ENCODE measurements at places on chromosomes 12 and 14. TPM values are rescaled to one million over a fixed set of nuclear protein-coding genes. Genes with fewer than 3 reads are reported as not detected.

Gene MMP19
- polyA plus RNA-seq, result not detected

Gene DPPA3
- polyA plus RNA-seq, result not detected

Gene DACT1
- 0.12 TPM for polyA plus RNA-seq

Gene TMCC3
- 0.41 TPM for polyA plus RNA-seq

- H3K27ac ChIP-seq, result no peak overlapping the region
- H3K36me3 ChIP-seq, result no peaks in the 10 kb centered on the region
- no peak overlapping the region for H3K4me3 ChIP-seq
Measured at GRCh38 chr14:54025661-54026060, 69.0 kb upstream of the BMP4 start.

- no peak overlapping the region for H3K27ac ChIP-seq
- H3K4me1 ChIP-seq, result no peaks in the 10 kb centered on the region
- no peak overlapping the region for H3K4me3 ChIP-seq
- H3K36me3 ChIP-seq, result no peaks in the 10 kb centered on the region
Measured at GRCh38 chr12:119836781-119837180, 40.3 kb downstream of the CIT start.

DNA sequence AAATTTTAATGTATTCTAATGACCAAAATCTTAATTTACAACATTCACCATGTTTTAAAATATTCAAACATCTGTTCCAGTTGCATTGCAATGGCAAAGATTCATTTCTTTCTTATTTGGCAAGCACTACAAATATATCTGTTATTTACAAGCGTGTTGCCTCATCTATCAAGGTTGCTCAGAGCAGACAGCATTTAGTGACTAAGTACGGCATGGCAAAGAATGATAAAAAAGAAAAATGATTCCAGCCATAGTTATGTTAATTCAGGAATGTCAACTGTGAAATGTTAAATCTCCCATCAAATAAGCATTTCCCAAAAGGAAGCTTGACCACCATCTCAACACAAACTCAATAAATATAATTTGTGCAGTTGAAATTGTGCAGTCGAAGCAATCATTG is 312.1 kb downstream of the SEC23A start:
- no peaks in the 10 kb centered on the region for H3K36me3 ChIP-seq
- no peaks in the 10 kb centered on the region for H3K27me3 ChIP-seq
- no peak overlapping the region for H3K4me3 ChIP-seq
- H3K27ac ChIP-seq, result no peak overlapping the region
- DNase-seq, result no peak
- no peaks in the 10 kb centered on the region for H3K4me1 ChIP-seq

GRCh38 chr12:49471557-49471956 is 67.3 kb upstream of the KCNH3 start:
- H3K36me3 ChIP-seq, result no peaks in the 10 kb centered on the region
- no peaks in the 10 kb centered on the region for H3K4me1 ChIP-seq
- no peak overlapping the region for H3K4me3 ChIP-seq
- H3K27ac ChIP-seq, result no peak overlapping the region

DNA sequence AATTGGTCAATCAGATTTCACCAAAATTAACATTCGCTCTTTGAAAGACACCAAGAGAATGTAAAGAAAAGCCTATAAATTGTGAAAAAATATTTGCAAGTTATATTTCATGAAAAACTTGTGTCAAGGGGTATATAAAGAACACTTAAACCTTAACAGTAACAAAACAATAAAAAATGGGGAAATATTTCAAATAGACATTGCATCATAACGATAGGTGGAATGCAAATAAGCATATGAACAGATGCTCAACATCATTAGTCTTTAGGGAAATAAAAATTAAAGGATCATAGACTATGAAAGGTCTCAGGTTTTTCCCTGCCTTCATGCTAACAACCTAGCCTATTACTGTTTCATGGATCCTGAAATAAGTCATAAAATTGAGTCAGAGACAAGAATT is 64.3 kb downstream of the COCH start:
- H3K4me1 ChIP-seq, result no peaks in the 10 kb centered on the region
- peaks cover 18% of the 10 kb centered on the region for H3K36me3 ChIP-seq
- H3K4me3 ChIP-seq, result no peak overlapping the region
- H3K27ac ChIP-seq, result no peak overlapping the region

GRCh38 chr12:18165889-18166288 is 75.9 kb upstream of the RERGL start:
- H3K27ac ChIP-seq, result peak overlapping the region; percentile 12
- no peak for DNase-seq
- no peak overlapping the region for H3K4me3 ChIP-seq
- no peaks in the 10 kb centered on the region for H3K4me1 ChIP-seq
- no peaks in the 10 kb centered on the region for H3K27me3 ChIP-seq

GRCh38 chr12:29039013-29039412 is 110.1 kb upstream of the FAR2 start:
- DNase-seq, result no peak
- no peaks in the 10 kb centered on the region for H3K27me3 ChIP-seq

DNA sequence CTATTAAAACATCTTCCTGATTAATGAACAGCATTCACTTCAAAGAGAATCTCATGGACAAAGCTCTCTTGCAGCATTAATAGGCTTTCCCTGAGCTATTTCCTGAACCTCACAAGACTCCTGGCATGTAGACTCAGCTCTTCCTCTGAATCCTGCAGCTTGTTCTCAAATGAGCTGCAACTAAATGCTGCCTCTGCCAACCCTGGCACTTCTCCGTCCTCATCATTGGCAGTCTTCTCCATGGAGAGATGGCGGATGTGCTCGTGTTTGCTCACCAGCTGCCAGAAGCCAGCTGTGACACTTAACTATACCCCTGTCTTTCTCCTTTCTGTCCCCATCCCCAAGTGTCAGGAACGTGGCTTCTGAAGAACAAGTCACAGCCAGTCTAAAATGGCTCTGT is 232.1 kb downstream of the FOXN3 start:
- H3K36me3 ChIP-seq, result peaks cover 10% of the 10 kb centered on the region
- H3K27ac ChIP-seq, result no peak overlapping the region
- H3K4me1 ChIP-seq, result no peaks in the 10 kb centered on the region
- H3K4me3 ChIP-seq, result no peak overlapping the region
- H3K27me3 ChIP-seq, result no peaks in the 10 kb centered on the region
- no peak for DNase-seq
